Left renal cortex interstitium (tissue), 4 donors: ENCODE measurements at places on chromosomes 13 and 19. TPM values are rescaled to one million over a fixed set of nuclear protein-coding genes. Genes with fewer than 3 reads are reported as not detected.

PSG6 gene
- polyA plus RNA-seq, result not detected

IGFL4 gene
- polyA plus RNA-seq, result not detected

ZNF221 gene
- 7.8 TPM for polyA plus RNA-seq

GRCh38 chr13:51761643-51762350 is 42.2 kb downstream of the DHRS12 start:
- no peak for DNase-seq

DNA sequence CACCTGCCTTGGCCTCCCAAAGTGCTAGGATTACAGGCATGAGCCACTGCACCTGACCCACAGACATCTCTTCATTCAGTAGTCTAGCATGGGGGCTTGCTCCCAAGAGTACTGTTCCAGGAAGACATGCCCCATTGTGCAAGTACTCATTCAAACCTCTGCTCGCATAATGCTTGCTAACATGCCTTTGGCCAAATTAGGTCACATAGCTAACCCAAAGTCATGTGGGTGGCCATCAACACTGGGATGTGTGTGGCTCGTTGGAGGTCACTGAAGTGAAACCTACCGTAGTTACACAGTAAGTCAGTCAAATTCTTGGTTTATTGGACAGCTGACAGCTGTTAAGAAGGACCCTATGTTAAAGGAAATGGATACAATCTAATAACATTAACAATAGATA is 20.3 kb downstream of the RFXAP start:
- DNase-seq, result no peak

GRCh38 chr13:74819549-74819948 is 662.4 kb downstream of the TBC1D4 start:
- DNase-seq, result no peak

DNA sequence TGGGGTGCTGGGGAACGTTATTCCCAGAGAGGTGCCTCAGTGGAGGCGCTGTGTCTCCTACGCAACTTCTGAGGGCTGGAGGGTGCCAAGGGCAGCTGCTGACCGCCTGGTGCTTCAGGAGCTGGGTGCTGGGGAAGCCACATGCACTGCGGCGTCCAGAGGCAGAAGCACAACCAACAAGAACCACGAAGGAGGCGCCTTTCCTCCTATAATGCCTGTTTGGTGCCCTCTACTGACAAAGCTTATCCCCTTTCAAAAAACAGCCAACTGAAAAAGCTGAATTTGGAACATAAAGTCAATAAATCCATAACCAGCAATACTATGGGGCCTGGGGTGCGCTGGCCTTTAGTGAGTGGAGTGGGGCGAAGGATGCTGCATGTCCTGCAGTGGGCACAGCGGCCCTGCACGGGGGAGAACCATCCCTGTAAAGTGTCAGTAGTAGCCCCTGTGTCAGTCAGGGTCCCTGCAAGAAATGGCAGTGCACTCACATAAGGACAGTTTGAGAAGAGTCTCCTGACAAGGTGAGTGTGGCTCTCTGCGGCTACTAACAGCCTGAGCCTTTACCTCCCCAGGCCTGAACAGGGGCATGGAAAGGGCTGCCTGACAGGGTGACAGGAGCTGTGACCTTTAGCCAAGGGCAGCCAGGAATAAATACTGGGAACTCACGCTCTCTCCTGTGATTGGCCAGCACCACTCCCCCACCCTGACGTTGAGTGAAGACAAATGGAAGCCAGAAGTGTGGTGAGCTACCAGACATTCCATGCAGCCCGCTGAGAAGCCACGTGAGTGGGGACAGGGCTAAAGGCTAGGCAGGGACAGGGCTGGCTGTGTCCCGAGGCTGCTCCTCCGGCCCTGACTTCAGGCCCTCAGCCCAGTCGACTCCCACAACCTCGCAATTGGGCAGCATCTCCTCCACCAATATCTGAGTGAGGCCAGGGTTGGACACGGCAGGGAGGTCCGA is 4.5 kb upstream of the B3GNT8 start:
- no peak for DNase-seq
